Chondrocyte (in vitro differentiated cells): ENCODE measurements at places on chromosomes 6 and 20. TPM values are rescaled to one million over a fixed set of nuclear protein-coding genes. Genes with fewer than 3 reads are reported as not detected.

The SNX3 gene
- total RNA-seq, result 172 to 178 TPM (median 173 TPM) in 3 replicates

The RNF8 gene
- 18.6 to 21.4 TPM (median 19.5 TPM) in 3 replicates for total RNA-seq

The PROKR2 gene
- total RNA-seq, result not detected in 3 replicates

The TRAPPC3L gene
- 0.19 TPM in 1 of 3 replicates, not detected in the others for total RNA-seq

The SLC13A3 gene
- total RNA-seq, result 2.5 to 2.8 TPM (median 2.8 TPM) in 3 replicates

The PTK7 gene
- total RNA-seq, result 282 to 293 TPM (median 288 TPM) in 3 replicates

The KHDRBS2 gene
- total RNA-seq, result not detected in 3 replicates

The CALHM6 gene
- 1.9 to 3.6 TPM (median 2.7 TPM) in 3 replicates for total RNA-seq

DNA sequence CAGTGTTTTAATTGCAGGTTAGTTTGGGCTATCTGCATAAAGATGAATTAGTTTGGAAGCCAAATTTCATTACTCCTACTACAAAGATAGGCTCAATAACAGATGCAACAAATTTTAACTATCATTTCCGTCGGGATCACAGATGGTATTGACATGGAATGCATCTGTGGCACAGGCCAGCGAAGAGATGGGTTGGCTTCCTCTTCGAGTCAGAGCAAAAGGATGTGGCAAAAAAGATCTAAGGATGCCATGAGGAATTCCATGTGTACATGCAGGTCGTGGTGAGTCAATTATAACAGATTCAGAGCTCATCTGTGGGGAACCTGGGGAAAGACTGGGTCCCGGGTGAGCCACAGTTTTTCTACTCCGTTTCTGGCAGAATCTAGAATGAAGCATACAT is 83.0 kb upstream of the CITED2 start:
- no peak for DNase-seq

- DNase-seq, result no peak
Observed at GRCh38 chr6:41367700-41368099, 32.3 kb downstream of the NCR2 start.

- no peak for DNase-seq
Observed at GRCh38 chr6:40437631-40438030, 149.5 kb downstream of the LRFN2 start.

- DNase-seq, result no peak
Observed at GRCh38 chr20:53595018-53595378, 1.4 kb upstream of the ZNF217 start.

DNA sequence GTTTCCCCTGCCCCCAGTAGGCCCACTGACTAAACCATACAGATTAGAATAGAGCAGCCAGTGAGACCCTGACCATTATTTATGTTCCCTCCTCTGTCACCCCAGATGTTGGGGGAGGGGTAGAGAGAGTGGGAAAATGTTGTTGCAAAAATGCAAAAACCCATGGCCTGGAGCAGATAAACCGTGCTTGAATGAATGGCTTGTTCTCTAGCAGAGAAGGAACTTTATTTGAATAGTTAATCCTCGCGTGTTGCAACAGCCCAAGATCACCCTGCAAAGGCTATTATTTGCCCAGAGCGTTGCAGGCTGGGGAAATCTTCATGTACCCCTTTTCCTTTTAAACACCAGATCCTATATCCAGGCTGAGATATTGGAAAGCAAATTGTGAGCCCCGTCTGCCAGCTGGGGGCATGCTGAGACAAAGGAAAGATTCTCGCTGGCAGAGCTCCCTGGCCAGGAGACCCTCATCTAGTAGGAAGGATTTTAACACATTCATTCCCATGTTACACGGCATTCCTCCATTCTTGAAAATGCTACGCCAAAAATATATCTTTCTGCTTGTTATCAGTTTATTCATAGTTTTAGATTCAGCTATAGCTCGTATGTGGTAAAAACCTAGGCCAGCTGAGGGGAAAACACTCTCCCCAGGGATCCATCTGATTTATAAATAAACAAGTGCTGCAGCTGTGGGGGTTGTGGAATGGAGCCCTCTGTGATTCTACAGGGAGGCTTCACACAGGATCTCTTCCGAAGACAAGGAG is 53.0 kb downstream of the LINC00237 start:
- no peak for DNase-seq

GRCh38 chr6:4210629-4211419 is 75.4 kb upstream of the ECI2 start:
- no peak for DNase-seq

- no peak for DNase-seq
Observed at GRCh38 chr20:54151075-54151439, 22.7 kb downstream of the CYP24A1 start.

- DNase-seq, result no peak
Observed at GRCh38 chr6:138609801-138610430, 110.6 kb upstream of the NHSL1 start.

- DNase-seq, result no peak
Observed at GRCh38 chr6:99119109-99120031, 171.6 kb upstream of the FBXL4 start.

DNA sequence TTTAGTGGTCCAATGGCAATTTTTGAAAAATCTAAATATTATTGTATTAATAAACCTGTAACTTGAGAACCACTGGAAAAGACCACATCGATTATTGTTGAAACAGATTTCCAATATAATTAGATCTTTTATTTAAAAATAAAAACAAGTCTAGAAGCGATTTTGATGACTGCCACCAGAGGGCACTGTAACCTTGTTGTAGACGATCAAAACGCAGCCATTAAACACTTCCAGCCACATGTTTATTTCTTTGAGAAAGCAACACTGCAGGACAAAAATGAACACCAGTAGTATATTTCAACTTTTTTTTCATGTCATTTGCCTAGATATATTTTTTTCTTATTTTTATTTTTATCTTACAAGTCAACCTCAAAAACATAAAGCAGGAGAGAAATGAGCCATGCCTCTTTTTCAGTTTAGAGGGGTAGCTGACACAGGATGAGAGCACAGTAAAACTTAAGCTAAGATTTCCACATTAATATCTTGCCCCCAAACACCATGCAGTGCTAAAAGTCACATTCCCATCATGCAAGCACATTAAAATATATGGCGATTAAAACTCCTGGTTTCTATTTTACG is 115.4 kb downstream of the OPRM1 start:
- DNase-seq, result no peak

DNA sequence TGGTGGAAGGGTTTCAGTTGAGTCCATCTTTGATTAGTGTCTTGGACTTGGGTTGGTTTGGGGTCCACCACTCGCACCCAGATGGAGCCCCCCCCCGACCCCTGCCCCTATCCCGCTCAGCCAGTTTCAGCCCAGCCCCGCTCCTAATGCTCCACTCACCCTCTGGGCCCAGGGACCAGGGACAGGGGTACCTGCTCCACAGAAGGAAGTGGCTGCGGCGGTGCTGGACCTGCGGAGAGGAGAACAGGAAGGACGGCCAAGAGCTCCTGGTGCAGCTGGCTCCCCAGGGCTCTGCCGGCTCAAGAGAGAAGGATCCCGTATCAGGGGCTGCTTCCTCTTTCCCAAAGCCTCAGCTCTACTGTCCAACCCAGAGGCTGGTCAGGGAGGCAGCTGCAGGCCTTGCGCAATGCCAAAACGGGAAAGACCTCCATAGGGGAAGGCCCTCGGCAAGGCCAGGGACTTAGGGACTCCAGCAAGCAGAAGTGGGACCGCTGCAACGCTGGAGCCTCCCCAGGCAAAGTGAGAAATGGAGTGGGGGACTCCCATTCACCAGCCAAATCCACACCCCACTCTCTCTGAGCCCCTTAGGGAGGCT is at the start of gene SIGLEC1:
Gene SIGLEC1, minus strand, starts transcription at position 322 of the 595 bp plus-strand sequence. CDS start 5,472 bp downstream, outside the sequence.
- DNase-seq, result no peak

GRCh38 chr20:9397928-9398327 is 116.5 kb upstream of the LAMP5 start:
- no peak for DNase-seq

DNA sequence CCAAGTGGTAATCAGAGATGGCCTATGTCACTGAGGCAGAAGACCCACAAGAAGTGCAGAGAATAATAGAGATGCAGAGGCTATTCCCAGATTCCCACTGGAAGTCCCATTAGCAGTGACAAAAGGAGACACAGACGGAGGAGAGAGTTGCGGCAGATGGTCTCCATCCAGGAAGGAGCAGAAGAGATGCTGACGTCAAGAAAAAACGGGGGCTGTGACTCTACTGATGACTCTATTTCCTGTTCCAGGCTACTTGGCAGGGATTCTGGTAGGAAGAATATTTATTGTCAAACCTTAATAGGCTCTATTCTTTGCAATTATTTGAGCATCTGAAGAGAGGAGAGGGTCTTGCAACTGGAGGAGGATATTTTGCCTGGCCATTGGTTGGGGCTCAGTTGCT is 246.0 kb upstream of the ECI2 start:
- DNase-seq, result no peak

GRCh38 chr20:15613530-15613929 is 959.7 kb downstream of the KIF16B start:
- DNase-seq, result no peak

GRCh38 chr6:152636021-152636608 is 1.0 kb downstream of the SYNE1 start:
- DNase-seq, result no peak

DNA sequence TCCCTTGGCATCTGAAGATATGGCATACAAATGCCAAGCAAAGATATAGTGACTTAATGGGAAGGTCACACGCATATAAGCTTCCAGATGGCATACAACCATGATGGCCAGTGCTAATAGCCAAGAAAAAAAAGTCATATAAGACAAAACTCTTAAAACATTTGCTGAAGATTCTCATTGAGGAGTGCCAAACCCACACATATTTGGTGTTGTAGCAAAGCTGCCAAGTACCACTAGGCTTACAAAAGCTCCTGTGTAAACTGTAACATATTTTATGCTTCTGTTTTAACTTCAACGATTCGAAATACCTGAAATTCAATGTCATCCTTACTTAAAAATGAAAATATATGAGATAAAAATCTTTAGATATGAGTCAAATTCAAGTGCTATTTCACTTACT is 123.0 kb downstream of the HMGCLL1 start:
- no peak for DNase-seq

- no peak for DNase-seq
Observed at GRCh38 chr6:73123632-73124329, 101.5 kb downstream of the KHDC1L start.

DNA sequence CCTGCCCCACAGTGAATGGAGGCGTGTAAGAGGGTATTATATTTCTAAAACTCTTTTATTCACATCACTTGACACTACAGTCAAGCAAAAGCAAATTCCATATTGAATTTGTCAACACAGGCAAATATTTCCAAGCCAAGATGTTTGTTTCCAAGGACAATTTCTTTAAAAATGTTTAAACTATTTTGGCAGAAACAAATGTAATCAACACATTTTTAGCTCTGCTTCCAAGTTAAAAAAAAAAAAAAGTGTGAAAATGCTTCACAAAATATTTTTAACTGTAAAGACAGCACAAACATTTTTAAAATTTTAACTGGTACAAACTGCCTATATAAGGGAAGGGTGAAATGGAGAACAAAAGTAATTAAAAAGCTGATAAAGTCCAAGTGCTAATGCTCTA is 44.9 kb upstream of the DST start:
- no peak for DNase-seq

DNA sequence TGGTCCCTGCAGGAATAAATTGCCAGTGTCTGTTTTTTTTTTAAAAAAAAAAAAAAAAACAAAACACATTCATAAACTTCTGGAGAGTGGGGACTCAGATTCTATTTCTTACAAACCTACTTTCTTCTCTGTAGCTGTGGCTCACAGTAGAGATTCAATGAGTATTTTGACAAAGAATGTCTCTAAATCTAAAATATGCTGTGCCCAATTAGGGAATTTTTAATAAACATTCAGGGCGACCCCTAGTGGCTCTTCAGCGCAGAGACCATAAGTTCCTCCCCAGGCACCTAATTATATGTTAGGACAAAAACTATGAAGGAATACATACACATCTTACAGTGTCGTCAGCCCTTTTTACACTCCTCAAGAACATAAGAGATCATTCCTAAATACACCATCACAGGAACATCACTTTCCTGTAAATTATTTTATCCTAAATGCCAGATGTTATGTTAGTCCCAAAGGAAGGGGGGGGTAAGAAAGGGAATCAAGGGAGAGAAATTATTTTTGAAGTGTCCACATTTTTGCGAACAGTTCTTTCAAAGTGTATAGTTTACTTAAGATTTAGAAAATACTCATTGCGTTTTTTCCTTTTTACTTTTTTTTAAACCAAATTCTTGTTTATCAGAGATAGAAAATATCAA is 21.8 kb upstream of the NAA20 start:
- no peak for DNase-seq

- no peak for DNase-seq
Observed at GRCh38 chr6:37174515-37175331, 4.8 kb downstream of the PIM1 start.

DNA sequence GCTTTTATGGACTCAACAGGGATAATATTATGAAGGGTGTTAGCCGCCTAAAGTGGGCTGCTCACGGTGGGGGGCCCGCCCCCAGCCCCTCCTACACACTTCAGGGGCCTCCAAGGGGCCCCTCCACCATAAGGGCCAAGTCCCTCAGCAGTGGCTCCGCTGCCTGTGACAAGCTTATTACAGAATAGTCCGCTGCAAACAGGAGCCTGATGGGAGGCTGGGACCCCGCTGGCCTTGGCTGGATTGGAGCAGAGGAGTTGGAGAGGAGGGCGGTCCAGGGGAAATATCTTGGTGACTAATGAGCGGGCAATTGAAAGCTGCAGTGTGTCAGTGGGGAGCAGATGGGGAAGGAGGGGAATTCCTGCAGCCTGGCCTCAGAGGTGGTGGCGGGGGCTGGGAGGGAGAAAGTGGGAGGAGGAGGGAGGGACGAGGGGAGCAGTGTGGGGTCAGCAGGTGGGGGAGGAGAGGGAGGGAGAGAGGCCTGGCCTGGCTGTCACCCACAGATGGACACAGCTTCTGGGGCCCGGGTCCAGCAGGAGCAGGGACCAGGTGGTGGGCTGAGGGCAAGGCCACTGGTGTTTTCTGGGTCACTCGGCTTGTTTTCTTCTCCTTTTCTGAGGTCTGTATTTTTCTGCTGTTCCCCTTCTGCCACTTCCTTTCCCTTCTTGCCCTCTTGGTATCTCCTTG is 57.6 kb upstream of the FOXP4 start:
- no peak for DNase-seq

- no peak for DNase-seq
Observed at GRCh38 chr20:41510847-41511450, 107.2 kb downstream of the CHD6 start.

DNA sequence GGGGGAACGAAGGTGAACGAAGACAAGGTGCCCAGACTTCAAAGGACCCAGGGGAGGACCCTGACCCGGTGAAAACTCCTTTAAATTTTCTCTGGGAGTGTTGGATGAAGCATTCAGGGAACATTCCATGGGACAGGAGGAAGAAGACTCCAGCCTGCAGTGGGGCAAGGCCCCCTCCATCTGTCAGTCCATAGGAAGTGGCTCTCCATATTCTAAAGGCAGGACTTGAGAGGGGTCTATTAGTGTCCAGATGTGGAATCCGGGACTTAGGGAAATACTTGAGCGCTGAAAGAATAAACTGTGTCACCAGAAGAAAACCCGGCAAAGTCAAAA is 3.2 kb upstream of the BPIFA2 start:
- no peak for DNase-seq

DNA sequence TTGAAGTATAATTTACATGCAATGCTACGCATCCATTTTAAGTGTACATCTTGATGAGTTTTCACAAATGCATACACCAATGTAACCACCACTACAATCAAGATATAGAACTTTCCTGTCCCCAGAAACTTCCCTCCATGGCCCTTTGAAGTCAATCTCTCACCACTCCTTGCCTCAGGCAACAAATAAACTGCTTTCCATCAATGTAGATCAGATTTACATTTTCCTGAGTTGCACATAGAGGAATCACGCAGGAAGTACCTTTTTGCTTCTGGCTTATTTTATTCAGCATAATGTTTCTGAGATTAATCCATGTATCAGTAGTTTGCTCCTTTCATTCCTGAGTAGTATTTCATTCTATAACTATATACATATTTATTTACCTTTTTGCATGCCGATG is 59.6 kb upstream of the NNAT start:
- no peak for DNase-seq
